ENCODE measurements at places on chromosomes 13 and 19.

GRCh38 chr13:67619351-67619994, 389.3 kb upstream of the PCDH9 start:
- ATAC-seq: no peak

DNA sequence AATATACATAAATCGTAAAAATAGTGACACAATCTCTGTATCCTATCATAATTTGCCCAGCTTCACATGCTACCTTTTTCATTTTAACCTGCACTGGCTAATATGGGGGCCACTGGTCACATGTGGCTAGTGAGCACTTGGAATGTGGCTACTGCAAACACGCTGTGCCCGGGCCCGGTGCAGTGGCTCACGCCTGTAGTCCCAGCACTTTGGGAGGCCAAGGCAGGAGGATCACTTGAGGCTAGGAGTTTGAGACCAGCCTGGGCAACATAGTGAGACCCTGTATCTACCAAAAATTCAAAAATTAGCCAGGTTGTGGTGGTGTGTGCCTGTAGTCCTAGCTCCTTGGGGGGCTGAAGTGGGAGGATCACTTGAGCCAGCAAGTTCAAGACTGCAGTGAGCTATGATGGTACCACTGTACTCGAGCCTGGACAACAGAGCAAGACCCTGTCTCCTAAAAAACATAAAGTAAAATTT, 1.5 kb upstream of the N4BP2L1 start:
- no peak for ATAC-seq

DNA sequence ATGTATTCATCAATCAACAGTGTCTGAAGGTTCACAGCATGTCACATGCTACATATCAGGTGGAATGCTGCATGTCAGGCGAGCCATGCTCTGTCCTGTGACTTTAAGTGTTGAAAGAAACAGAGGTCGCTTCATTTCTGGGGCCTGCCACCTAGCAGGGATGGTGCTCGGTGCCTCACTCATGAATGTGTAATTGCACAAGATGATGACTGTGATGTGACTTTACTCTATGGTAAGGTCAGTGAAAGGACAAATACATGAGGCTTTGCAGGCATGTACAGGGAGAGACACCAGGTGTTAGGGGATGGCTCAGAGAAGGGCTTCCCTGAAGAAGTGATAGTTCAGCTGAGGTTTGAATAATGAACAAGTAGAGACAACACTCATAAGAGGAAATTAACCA, 66.7 kb downstream of the FRY start:
- no peak for ATAC-seq

DNA sequence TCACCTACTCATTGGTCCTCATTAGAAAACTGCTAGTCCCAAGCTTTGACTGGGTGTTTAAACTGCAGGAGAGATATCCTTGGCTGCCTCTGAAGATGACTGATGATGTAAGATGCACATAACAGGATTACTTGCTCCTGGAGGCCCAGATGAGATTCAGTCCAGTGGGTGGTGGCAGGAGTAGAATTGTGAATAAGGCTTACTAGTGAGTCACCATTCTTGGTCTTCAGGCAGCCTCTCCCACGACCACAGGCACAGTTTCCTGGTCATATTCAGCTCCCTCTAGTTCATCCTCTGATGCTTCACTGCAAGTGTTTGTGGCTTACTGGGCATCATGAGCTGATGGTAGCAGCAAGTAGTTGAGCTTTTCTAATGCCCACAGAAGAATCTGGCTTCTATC, 12.1 kb downstream of the SERTM1 start:
- no peak for ATAC-seq

- no peak for ATAC-seq
Observed at GRCh38 chr19:55173714-55174409, 6.2 kb downstream of the SYT5 start.

DNA sequence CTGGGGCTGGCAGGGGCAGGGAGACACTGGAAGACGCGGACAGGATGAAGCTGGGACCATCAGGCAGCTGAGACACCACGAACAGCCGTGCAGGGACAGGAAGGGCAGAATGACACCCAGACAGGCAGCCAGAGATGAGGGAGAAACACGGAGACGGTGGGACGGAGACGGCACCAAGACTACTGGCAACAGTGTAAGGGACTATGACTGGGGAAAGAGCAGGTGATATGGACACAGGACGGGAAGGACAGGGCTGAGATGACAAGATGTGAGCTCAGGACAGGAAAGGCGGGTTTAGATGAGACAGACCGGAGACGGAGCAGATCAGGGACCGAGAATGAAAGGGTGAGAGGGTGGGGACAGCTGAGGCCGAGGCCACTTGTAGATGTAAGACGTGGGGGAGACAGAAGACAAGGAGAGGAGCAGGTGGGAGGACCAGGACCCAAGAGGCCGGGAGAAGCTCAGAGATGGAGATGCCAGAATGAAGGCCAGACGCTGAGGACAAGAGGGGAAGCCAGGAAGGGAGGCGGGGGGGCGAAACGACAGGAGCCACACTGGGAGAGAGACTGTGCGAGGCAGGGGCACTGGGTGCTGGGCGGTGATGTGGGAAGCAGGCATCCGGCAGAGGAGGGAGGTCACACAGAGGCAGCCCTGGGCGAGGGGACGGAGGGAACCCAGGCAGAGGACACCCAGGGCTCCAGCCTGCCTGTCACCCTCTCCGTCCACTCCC, 17.5 kb upstream of the EHD2 start:
- ATAC-seq: no peak

DNA sequence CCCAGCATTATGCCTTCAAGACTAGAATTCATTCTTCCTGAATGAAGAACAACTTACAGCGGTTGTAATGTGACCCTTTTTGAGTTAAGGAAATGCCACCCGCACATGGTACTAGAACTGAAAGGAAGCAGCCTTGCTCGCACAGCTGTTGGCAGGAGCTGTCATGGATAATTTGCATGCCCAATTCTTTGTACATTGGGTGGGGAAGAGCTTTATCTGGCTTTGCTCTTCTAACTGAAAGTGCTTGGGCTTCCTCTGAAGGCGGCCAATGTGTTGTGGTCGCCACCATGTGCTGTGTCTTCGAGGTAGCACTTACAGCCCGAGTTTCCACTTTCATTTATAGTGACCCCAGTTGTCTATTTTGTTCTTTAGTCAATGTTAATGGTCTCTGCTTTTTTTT, 3.4 kb downstream of the CCNE1 start:
- no peak for ATAC-seq

DNA sequence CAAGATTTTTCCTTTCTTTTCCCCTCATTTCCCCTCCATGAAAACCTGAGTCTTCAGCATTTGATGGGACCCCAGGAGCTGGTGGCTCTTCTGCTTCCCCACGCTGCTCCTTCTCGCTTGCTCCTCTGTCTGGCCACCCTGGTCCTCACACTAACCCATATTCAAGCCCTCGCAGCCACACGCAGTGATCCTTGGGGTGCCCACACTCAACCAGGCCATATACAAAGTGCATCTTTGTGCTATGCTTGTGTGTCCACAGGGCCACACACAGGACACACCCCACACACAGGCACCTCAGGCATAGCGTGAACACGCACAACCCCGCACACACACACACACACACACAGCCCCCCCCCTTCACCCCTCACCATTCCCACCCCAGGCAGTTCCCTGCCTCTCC, 132.1 kb downstream of the URI1 start:
- ATAC-seq: no peak

- no peak for ATAC-seq
Observed at GRCh38 chr13:63851526-63851925, 2435.9 kb upstream of the PCDH20 start.

DNA sequence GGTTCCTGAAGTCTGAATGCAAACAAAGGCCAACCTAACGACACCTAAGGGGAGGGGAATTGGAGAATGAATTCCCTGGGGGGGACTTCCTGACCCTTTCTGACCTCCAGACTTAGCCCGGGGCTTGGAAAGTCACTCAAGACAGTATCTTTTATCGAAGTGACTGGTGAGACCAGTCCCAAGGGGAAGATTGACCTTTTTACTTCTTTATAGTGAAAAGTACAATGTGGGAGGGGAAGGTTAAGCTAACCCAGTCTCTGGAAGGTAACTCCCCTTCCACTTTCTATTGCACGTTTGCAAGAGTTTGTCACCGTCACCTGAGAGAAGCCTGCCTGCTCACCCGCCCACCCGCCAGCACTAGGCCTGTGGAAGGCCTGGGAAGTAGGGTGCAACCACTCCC, 111.9 kb downstream of the EFNB2 start:
- ATAC-seq: no peak

DNA sequence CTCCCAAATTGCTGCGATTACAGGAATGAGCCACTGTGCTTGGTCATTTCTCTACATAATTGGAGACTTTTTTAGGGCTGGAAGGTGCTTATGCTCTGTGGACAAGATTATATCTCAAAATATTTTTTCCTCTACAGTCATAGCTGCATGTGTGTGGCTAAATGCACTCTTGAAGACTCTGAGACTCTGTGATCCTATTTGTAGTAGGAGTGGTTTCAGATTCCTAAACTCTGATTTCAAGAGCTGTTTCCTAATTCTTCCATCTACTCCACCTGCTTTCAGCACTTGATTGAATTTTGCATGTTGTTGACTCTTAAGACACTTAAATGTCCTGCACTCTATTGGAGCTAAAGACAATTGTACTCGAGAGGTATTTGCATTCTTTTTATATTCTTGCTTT, 78.0 kb downstream of the KLF5 start:
- no peak for ATAC-seq

Measured in activated CD4-positive, CD25-positive, alpha-beta regulatory T cell treated with anti-CD3 and anti-CD28 coated beads, Interleukin-2, amount 50 U/mL, for 24 hours (primary cell).